ENCODE measurements at places on chromosomes 12 and 14.

DNA sequence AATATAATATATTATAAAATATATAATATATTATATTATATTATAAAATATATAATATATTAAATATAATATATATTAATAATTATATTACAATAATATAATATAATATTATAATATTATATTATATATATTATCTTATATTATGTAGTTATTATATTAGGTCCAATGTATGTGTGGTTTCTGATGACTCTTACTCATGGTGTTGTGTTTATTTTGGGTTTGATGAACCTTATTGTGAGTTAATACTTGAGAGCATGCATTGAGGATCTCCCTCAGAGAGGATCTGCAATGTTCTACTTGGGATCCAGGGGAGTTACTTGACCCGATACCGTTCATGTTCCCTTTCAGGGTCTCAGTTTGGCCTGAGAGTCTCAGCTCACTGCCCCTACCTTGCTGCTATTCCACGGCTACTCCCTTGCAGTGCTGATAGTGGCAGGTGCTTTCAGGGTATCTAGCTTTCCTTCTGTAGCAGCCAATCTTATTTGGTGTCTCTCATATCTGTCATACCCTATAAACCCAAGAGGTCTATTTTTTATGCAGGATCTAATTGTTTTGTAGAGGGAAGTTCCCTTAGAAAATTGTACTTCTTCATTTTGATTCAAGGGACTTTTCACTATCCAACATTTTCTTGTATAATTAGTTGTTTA, 89.1 kb upstream of the ZDHHC17 start:
- DNase-seq = no peak

- no peak for DNase-seq
These were observed 1.1 kb upstream of the TM9SF1 start for GRCh38 chr14:24196071-24197055.

- DNase-seq = no peak
These were observed 110.8 kb downstream of the KCNH5 start for GRCh38 chr14:62934439-62934838.

DNA sequence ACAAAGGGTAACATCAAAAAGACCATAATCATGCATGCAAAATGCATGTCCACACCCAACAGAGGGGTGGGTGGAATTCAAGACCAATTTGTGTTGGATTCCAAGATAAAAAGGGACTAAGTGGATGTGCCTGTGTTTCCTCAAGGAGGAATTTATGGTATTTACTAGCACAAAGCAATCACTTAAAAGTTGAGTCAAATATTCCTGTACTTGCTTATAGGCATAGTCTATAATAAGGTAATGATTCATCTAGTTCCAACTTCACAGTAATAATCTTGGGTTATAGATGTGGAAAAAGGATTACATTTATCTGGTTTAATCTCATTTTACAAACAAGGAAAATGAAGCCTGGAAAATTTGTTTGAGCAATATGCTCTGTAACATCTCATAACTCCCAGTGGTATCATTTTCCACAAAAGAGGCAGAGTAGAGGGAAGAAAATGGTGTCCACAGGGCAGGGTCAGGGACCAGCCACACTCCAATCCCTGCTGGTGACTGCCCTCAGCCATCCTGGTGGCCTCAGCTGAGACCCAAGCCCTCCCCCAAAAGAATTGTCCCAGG, 80.8 kb upstream of the REP15 start:
- no peak for DNase-seq

- DNase-seq = no peak
These were observed 98.0 kb downstream of the GCH1 start for GRCh38 chr14:54804538-54805041.

DNA sequence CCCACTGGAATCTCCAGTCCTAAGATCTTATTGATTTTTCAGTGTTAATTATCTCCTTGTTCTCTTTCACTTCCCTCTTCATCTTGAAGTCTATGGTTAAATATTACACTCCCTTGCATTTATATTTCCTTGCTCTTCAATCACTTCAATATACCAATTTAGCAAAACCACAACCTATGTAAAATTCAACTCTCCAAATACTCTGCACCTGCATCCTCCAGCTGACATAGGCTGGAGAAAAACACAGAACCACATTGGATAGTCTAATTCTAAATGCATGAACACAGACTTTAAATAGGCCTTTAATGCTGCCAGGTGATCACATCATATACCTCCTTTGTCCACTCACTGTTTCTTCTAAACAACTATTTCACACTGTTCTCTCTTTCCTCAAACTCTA, 253.8 kb upstream of the GARIN6 start:
- no peak for DNase-seq

DNA sequence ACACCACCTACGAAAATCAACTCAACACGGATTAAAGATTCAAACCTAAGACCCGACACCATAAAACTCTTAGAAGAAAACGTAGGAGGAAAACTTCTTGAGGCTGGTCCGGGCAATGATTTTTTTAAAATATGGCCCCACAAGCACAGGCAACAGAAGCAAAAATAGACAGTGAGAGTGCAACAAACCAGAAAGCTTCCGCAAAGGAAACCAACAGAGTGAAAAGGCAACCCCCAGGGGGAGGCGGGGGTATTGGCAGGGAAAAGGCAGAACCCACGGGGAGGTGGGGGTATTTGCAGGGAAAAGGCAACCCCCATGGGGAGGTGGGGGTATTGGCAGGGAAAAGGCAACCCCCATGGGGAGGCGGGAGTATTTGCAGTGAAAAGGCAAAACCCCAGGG, 20.5 kb upstream of the FBRSL1 start:
- DNase-seq = no peak

DNA sequence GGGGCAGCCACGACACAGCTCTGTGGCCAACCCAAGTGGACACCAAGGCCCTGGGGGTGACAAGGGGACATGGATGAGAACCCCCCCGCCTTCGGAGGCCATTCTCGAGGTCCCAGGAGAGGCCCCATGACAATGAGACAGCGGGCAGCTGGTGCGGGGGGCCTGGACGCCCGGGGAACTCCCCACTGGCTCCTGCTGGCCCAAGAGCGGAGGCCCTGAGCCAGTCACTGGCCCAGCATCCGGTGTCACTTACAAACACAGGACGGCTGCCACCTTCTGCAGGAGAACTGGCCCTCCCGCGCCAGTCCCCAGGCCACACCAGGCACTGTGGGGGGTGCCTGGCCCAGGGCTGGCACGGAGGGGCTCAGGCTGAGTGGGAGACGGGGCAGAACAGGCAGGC, 51.4 kb downstream of the NCOR2 start:
- DNase-seq = no peak

GRCh38 chr12:113208041-113208934, 13.0 kb upstream of the TPCN1 start:
- DNase-seq = no peak

DNA sequence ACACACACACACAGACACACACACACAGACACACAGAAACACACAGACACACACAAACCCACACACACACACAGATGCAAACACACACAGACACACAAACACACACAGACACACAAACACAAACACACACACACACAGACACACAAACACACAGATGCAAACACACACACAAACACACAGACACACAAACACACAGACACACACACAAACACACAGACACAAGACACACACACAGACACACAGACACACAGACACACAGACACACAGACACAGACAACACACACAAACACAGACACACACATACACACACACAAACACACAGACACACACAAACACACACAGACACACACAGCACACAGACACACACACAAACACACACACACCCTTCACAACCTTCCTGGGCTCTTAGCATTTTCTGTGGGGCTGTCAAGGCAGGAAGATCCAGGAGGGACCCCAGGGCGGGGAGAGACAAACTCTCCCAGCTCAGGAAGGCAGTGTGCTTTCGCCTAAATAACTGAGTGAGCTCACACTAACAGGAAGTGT, 24.2 kb upstream of the INF2 start:
- DNase-seq = no peak

DNA sequence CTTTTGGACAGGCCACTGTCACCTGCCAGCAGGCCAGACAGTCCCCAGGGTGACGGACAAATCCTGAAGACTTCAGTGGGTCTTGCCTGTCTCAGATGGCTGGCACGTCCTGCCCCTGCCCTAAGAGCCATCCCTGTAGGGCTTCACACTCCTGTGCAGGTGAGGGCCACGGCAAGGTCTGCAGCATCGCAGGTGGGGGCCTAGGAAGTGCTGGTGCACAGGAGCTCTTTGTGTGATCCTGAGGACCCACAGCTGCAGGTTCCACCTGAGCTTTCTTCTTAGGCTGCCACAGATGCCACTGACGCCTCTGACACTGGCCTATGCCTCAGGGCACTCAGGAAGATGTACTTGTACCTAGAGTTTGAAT, 108.5 kb upstream of the FKBP4 start:
- no peak for DNase-seq

DNA sequence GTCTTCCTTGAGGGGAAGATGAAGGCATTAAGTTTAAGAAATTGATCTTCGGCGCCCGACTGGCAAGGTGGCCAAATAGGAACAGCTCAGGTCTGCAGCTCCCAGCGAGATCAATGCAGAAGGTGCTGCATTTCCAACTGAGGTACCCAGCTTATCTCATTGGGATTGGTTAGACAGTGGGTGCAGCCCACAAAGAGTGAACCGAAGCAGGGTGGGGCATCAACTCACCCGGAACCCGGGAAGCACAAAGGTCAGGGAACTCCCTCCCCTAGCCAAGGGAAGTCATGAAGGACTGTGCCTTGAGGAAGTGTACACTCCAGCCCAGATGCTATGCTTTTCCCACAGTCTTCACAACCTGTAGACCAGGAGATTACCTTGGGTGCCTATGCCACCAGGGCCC, 45.2 kb upstream of the AVPR1A start:
- no peak for DNase-seq

DNA sequence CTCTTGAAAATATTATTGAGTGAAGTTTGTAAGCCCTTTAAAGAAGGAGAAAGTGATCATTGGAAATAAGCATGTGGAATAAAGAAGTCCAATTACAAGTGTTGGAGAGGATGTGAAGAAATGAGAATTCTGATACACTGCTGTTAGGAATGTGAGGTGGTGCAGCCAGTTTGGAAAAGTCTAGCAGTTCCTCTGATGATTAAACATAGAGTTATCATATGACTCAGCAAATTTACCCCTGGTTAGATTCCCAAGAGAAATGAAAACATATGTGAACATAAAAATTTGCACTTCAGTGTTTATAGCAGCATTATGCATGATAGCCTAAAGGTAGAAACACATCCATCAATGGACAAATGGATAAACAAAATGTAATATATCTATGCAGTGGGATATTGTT, 319.9 kb downstream of the AEBP2 start:
- DNase-seq = no peak

Measured in activated T-helper 1 cell treated with anti-CD3 and anti-CD28 coated beads, Interleukin-2, amount 50 U/mL, for 16 hours (primary cell).